ENCODE measurements at places on chromosomes 4 and X.

- no peak for DNase-seq
Observed at GRCh38 chrX:56503941-56504673, 59.3 kb upstream of the UBQLN2 start.

DNA sequence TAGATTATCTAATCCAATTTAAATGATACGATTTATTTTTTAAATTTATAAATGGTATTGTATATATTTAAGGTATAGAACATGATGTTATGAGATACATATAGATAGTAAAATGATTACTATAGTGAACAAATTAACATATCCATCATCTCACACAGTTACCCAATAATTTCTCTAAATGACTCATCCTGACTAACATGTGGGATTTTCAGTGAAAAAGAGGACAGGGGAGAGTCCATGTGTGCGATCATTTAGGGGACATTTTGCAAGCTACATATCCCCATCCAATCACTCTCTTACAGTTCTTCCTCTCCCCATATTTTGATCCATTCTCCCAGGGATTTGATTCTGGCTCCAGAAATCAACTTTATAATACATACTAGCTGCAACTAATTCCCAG is 88.2 kb downstream of the ABCB7 start:
- DNase-seq, result no peak

- DNase-seq, result no peak
Observed at GRCh38 chr4:45931154-45931553, 192.7 kb downstream of the GABRG1 start.

GRCh38 chr4:186304866-186305505 is 39.0 kb downstream of the F11 start:
- no peak for DNase-seq

- no peak for DNase-seq
Observed at GRCh38 chr4:143554728-143555597, 41.5 kb downstream of the SMARCA5 start.

GRCh38 chr4:1960170-1960825 is 48.5 kb downstream of the NELFA start:
- no peak for DNase-seq

GRCh38 chr4:168183717-168184571 is 91.6 kb downstream of the ANXA10 start:
- no peak for DNase-seq

DNA sequence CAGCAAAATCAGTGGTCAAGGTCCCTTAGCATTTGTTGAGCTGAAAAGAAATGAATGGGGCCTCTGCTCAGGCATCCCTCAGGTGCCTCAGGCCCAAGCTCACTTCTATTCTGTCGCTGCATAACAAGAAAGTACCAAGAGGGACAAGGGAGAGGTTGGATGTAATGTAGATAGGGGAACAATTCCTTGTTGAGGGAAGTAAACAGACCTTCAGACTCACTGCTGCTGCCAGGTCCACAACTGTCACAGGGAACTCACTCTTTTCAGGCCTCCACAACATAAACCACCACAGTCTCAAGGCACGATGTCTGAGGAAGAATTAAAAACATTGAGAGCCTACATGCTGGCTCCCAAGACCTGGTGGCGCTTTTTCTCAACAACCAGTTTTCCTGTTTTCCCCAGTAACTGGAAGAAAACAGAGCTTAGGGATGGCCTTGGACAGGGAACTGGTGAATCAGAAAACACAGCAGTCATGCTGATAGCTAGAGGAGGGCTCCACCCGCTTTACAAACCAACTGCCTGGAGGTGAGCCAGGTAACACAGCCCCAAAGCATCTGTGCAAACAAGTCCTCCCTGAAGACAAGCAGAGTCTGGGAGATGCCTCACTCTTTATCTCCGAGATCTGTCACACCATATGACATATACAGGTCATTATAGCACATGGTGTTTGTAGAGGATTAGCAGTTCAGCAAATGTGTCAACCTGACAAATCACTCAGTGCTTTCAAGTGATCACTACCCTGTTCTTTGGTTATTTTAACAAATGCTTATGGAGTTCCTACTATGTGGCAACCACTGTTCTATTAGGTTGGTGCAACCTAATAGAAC is 14.3 kb upstream of the AWAT1 start:
- no peak for DNase-seq

GRCh38 chr4:82951196-82951595 is 50.7 kb downstream of the THAP9 start:
- no peak for DNase-seq

- DNase-seq, result no peak
Observed at GRCh38 chr4:78585633-78586032, 34.1 kb downstream of the ANXA3 start.

DNA sequence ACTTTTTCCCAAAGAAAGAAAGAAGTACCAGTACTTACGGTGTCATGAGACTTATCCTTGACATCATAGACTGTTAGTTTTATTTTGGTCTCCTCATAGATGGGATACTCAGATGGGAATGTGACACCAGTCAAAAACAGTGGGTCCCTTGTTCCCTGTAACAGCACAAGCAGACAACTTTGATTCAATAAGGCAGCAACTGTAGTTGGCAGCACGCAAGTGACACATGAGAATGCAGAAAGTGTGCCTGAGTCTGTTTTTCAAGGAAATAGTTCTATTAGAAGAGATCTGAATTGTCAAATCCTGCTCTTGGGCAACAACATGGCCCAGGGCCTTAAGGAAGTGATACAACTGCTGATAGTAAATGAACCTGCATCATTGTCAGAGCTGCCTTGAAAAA is 443.2 kb downstream of the INPP4B start:
- no peak for DNase-seq

DNA sequence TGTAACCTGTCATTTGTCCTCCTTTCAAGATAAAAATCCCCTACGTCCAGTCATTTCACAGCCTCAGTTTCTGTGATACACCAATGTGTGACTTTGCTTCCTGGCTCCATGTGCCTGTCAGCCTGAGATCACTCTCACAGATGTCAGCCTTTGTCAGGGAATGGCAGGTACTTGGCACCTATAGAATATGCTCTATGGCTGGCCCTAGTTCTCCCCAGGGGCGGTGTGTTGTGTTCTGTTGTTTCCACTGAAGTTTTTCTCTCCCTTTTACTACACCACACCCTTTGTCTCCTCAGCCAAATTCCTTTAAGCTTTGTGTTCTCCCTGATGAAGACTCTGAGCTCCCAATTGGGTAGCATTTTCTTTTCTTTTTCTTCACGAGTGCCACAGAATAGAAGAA is 81.7 kb downstream of the ALPK1 start:
- no peak for DNase-seq

DNA sequence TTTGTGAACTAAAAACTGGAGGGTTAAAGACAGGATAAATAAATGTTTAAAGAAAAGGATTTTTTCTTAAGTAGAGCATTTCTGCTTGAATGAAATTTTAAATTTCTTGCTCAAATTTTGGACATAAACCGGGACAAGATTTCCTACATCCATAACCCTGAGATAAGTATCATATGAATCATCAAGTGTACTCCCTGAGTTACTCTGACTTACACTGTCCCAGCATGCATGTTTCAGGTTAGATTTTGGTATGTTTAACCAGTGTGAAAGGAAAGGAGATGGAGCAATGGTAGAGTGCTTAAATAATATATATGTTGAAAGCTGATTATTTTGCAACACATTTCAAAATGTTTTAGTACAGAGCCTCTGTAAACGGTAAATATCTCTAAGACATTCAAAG is 175.2 kb downstream of the ADGRL3 start:
- DNase-seq, result no peak

GRCh38 chr4:152983774-152984411 is 47.8 kb downstream of the FHDC1 start:
- peak; percentile 55 for DNase-seq

DNA sequence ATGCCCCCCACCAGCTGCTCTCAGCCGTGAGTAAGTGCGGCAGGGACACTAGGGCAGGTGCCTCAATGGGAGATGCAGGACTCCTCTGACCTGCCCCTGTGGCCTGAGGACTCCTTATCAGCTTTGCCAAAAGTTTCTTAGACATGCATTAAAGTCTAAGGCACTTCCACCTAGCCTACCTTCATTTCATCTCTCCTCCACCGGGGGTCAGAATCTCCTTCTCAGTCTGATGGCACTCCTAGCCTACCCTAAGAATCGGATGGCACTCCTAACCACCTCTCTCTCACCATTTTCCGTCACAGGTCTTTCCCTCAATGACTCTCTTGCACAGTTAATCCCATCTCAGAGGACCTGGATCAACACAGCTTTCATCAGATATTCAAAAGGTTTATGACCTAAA is 85.9 kb downstream of the OTC start:
- no peak for DNase-seq

DNA sequence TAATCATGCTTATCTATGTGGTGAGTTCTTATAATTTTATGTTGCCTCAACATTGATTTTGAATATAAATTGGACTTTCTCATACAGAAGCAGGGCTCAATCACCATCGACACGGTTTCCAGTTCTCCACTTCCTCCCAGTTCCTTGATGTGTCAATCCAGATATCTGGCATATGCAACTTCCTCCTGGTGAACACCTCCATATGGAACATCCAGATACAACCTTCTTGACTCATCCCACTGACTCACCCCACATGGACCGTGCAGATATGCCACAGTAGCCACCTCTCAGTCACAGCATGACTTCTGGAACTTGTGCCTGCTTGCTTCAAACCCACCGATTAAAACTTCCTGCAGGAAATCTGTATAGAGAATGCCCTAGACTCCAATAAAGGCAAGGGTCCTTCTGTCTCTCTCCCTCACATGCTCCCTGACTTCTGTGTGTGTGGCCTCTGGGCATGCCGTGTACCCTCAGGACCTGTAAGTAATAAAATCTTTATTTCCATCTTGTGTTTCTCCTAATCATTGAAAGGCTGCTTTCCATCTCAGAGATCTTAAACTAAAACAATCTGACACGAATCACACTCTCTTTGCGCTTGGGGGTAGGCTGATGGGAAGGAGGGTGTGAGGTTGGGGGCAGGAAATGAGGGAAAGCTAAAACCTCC is 67.0 kb downstream of the HTRA3 start:
- no peak for DNase-seq

GRCh38 chrX:81586096-81586495 is 384.2 kb downstream of the SH3BGRL start:
- no peak for DNase-seq

DNA sequence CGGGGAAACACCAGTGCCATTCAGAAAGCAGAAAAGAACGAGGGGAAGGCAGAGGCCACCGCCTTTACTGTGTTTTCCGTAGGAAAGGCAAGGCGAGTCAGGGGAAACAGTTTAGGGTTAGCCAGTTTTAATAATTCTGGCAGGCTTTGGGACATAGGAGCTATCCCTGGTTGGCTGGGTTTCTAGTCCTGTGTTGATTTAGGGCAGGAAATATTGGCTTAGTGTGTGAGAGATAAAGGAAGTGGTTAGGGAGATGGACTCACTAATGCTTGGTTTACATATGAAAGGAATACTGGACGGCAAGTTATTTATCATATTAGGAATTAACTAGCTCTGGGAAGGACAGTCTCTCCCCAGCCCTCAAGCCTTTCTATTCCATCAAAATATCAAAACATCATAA is 53.1 kb downstream of the SYNPO2 start:
- no peak for DNase-seq

- DNase-seq, result peak; percentile 26
Observed at GRCh38 chr4:143586080-143586479, 72.6 kb downstream of the SMARCA5 start.

DNA sequence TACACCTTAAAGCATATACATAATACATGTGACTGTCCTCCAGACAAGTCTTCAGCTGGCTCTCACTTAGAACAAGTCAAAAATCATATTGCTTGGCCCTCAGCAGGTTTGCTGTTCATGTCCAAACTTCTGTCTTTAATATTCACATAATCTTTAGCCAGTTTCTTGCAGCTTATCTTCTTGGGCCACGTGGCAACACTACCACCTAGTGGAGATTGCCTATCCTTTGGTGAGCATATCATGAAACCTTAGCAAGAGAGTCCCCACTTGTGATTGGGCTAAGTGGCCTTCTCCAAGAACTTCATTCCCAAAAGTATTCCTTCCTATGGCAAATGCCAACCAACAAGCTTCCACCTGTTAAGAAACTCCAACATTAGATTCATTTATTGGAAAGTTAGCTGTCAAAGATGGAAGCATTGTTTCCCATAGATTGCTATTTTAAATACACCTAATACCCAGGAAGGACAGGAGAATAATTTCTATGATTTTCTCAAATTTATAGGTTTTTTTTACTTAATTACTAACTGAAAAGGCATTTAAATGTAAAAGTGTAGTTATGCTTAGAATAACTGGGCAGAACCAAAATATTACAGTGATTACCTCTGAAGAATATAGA is 231.9 kb upstream of the INTU start:
- peak; percentile 56 for DNase-seq

DNA sequence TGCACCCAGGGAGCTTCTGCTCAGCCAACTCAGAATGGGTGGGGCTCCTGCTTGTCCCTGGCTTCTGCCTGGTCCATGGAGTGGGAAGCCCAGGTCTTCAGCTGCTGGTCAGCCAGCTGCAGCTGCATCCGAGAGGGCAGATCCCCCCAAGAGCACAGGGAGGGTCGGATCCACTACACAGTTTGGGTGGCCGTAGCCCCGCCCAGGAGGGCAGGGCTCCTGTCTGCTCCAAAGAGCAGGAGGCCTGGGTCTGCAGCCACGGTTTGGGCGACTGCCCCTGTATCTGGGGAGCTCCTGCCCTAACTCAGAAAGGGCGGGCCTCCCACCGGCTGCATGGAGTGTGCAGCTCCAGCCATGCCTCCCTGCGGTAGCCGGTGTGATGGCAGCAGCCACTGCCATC is 169.1 kb downstream of the TEX13A start:
- no peak for DNase-seq

- no peak for DNase-seq
Observed at GRCh38 chrX:126655061-126655460, 102.4 kb upstream of the DCAF12L1 start.
